Stimulated activated CD4-positive, alpha-beta T cell treated with anti-CD3 and anti-CD28 coated beads, Interleukin-15, amount 100 ng/mL, for 48 hours (primary cell): ENCODE measurements at places on chromosomes 7 and 10.

GRCh38 chr10:104638861-104639589, 2.1 kb upstream of the SORCS3 start:
- DNase-seq: no peak

GRCh38 chr7:55280031-55280454, 85.1 kb upstream of the LANCL2 start:
- DNase-seq: peak; percentile 32

- no peak for DNase-seq
Measured at GRCh38 chr7:33733870-33734650, 171.3 kb upstream of the BMPER start.

DNA sequence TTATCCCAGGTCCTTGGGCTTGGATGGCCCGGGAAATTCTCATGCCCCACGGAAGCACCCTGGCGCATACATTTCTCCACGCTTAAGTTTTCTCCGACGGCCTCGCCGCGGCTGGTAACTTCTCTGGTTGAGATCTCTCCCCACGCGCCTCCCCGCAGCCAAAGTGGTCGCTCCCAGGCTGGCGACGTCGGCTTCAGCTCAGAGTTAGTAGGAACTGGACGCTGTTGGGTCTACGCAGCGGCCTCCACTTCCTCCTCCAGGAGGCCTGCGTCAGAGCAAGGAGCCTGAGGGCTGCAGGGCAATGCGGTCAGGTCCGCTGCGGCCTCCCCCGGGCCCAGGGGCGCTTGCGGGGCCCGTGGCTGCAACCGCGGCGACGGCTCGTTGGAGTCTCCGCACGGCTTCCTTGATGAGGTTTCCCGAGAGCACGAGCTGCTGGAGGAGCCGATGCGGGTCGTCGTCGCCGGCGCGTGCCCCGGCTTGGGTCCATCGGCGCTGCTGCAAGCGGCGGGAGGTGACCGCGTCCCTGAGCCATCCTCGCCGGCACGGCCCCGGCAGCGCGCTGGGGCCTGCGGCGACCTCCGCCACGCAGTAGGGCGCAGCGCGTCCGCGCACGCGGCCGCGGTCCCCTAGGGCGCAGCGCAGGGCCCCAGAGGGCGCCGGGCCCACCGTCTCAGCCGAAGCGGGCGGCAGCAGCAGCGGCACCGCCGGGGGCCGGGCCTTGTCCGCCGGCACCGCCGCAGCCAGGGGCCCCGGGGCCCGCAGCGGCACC, 744 bp downstream of the FRAT2 start:
- no peak for DNase-seq

GRCh38 chr10:83553366-83553765, 585.9 kb upstream of the GHITM start:
- no peak for DNase-seq

GRCh38 chr7:106074257-106074656, 37.9 kb downstream of the SYPL1 start:
- no peak for DNase-seq

DNA sequence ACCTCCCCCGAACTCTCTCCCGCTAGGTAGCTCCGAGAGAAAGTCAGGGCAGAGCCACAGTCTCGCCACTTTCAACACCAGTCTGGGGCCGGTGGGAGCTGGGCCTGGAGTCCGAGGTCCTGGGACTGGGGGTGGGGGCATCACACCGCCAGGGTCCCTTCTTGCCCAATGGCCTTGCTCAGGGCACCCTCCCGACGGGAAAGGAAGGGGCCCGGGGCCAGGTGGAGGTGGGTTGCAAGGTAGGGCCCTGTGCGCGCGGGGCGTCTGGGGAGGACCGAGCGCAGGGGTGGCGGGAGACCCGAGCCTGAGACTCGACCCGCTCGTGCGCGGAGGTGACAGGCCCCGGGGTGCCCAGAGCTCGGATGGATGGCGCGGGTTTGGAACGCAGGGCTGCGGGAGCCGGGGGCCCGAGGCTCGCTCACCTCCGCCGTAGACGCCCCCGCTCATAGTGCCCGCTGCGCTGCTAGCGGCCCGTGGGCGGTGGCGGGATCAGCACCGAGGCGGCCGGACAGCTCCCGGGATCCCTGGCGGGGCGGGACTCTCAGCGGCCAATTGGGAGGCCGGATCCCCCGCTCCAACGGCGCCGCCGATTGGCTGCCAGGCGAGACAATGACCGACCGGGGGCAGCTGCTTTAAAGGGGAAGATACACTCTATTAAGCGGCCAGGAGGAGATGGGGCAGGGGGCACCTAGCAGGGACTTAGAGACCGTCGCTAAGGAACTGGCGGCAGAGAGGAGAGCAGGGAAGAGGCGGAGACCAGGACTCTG, at the start of gene ACTL6B:
TSS of gene ACTL6B (minus strand) at position 541 of the 767 bp plus-strand sequence. CDS start at position 447, 94 bp downstream.
- no peak for DNase-seq

GRCh38 chr7:92843034-92843760, 6.8 kb upstream of the CDK6 start:
- no peak for DNase-seq

DNA sequence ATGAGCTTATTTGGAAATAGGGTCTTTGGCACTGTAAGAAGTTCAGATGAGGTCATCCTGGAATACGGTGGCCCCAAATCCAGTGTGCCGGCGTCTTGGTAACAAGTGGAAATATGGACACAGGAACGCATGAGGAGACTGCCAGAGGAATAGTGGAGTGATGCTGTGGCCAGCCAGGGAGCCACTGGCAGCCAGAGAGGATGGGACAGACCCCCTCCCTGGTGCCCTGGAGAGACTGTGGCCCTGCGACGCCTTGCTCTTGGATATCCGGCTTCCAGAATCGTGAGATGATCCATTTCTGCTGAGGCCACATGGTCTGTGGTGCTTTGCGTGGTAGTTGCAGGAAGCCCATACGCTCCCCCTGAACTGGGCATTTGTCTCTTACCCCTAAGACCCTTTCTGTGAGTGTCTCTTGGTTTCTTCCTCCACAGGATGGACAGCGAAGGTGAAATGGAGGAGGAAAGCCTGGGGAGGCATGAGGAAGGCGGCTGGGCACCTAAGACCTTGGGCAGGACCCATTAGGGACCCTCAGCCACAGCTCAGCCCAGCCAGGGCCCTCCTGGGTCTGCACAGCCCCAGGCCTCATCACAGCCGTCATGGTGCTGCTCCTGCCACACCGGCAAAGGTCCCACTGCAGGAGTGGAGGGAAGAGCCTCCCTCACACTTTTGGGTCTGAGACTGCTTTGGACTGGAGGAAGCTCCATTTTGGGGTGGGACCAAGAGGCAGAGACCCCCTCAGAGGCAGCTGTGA, 53.6 kb downstream of the INSIG1 start:
- DNase-seq: no peak

DNA sequence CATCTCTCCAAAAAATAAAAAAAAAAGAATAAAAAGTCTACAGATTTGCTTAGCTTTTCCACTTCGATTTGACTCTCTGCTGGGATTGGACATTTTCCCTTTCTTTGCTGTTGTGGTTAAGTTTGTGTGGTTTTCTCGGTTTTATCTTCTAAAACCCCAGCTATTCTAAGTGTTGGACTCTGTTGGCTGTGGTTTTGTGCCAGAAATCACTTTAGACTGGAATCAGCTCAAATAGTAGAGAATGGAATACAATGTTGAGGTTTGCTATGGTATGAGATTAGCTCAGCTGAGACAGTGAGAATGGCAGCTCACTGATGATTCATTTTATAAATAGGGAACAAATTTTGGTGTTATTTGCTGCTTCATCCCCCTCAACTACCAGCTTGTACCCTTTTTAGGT, 116.0 kb downstream of the BUB3 start:
- no peak for DNase-seq

GRCh38 chr10:9222917-9223316, 1168.4 kb downstream of the GATA3 start:
- no peak for DNase-seq

DNA sequence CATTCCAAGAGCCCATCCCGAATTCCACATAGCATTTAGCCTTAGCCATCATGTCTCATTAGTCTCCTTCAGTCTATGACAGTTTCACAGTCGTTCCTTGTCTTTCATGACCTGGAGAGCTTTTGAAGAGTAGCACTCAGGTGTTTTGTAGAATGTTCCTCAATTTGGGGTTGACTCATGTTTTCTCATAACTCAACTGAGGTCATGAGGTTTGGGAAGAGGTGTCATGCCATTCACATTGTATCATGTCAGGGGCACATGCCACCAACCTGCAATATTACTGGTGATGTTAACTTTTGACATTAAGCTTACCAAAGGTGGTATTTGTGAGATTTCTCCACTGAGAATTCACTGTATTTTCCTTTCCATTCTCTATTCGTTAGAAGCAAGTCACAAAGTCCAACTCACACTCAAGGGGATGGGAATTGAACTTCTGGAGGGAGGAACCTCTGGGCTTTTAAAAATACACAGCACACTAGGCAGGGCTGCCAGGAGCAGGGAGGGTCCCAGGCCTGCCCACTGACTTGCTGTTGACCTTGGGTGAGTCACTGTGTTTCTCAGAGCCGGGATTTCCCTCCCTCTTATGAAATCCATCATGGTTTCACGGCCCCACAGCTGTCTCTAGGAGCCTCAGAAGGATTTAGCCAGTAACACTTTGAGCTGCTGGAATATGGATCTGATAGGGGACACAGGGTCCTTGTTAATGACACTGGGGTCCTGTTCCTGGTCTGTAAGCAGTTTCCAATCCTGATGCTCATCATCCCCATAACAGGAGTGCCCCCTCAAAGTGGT, 74.4 kb upstream of the TCF7L2 start:
- no peak for DNase-seq

DNA sequence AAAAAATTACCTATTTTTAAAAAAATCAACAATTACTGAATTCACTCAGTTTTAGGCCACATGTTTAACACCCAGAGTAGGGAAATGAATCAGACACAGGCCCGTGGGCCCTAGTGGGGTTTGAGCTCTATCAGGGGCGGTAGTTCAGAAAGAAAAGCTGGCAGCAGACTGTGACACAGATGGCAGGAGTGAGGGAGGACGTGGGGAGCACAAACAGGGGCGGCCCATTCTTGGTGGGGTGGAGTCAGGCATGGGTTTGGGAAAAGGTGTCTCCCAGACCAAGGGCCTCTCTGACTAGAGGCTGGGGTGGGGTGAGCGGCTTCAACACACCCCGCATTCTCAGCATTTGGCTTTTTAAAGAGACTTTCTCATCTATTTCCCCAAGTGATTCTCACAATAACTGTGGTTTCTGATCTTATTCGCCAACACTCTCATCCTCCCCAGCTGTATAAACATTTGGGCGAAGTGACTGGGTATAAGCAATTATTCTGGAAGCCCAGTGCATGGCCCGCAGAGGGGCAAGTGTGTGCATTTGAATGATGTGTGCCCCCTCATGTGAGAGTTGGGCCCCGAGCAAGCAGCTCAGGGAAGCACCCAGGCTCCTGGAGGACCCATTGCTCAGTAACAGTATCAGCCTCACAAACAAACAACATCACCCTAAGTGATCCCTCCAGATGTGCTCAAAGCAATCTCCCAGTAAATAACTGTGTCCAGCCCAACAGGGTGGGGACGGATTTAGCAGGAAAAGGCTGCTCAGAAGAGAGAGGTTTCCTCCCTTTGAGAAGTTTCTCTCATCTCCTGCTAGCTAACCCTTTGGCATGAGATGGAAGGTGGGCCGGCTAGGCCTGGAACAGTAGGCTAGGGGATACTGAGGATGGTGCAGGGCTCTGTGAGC, 437.6 kb upstream of the ZMIZ1 start:
- no peak for DNase-seq

- no peak for DNase-seq
Measured at GRCh38 chr7:67990716-67991115, 994.1 kb downstream of the TYW1 start.

- DNase-seq: no peak
Measured at GRCh38 chr10:132538031-132538789, 623 bp downstream of the INPP5A start.

DNA sequence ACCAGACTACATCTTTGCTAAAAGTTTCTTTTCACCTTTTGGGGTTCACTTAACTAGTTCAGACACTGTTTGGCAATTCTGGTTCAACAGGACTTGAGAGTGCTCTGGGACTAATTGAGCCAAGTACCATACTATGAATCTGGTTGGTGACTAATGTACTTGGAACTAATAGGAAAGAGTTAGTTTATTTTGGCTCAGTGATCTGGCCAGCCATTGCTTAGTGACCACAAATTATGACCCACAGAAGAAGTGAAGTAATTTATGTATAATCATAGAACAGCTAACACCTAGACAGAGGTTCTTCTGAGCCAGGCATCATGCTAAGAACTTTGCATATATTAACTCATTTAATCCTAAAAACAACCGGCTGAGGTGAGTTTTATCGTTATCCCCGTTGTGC, 126.5 kb upstream of the JCAD start:
- no peak for DNase-seq

GRCh38 chr10:120314442-120314841, 142.6 kb upstream of the PLPP4 start:
- no peak for DNase-seq

GRCh38 chr10:66575251-66575855, 350.5 kb upstream of the LRRTM3 start:
- no peak for DNase-seq

DNA sequence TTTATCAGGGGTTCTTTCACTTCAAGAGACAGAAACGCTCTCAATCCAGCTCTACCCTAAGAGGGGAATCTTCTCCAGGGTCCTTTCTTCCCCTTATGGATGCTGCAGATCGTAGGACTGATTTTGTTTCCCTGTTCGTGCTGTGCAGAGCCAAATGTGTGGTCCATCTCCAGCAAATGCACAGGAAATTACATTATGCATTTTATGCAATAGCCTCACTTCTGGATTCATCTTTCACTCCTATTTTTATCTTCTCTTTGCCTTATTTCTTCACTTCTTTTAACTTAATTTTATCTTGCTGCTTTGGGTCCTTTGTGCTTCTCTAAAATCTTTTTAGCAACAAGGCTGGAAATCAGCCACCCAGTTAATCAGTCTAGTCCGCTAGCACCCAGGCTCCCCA, 184.5 kb upstream of the INHBA start:
- no peak for DNase-seq
